Muscle of leg (tissue), 16 donors: ENCODE measurements at places on chromosomes 11 and 22. TPM values are rescaled to one million over a fixed set of nuclear protein-coding genes. Genes with fewer than 3 reads are reported as not detected.

The SPI1 gene
- total RNA-seq: 3.6 TPM

The TSGA10IP gene
- total RNA-seq: 0.09 TPM

The ABCG4 gene
- 0.13 TPM for total RNA-seq

The PLEKHB1 gene
- total RNA-seq: 1.0 TPM

The TNNT3 gene
- total RNA-seq: 4,749 TPM

The TMPRSS13 gene
- 0.09 TPM for total RNA-seq

DNA sequence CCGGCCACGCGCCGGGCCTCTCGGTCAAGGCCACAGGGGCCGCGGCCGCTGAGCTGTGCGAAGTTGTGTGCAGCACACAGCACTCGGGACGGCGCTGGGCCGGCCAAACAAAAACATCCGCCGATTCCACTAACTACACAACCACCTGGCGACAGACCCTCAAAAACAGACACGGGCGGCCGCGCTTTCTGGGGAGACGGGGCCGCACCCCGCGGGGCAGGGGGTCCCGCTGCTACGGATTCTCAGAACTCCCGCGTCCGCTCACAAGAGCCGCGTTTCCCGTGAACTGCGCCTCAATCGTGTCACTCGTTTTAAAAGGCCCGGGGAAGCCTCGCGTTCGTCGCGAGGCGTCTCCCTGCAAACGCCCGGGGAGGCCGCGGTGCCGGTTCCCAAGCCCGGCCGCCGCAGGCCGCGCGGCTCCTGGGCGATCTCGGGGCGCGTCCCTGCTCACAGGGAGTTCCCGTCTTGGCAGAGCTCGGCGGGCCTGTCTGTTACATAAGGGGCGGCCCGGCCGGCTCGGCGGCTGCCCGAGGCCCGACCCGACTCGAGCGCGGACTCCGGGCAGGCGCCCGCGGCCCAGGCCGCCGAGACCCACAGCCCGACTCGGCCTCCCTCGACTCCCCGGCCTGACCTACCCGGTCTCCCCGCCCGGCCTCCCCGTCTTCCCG is 936 bp downstream of the BRD1 start:
- H3K4me1 ChIP-seq: peaks cover 28% of the 10 kb centered on the region
- H3K27ac ChIP-seq: peak overlapping the region; percentile 55
- DNase-seq: peak; percentile 74
- peaks cover 31% of the 10 kb centered on the region for H3K36me3 ChIP-seq
- peaks cover 2% of the 10 kb centered on the region for H3K27me3 ChIP-seq

- H3K36me3 ChIP-seq: peaks cover 76% of the 10 kb centered on the region
- H3K4me3 ChIP-seq: no peak overlapping the region
- DNase-seq: no peak
- no peaks in the 10 kb centered on the region for H3K27me3 ChIP-seq
- H3K4me1 ChIP-seq: peaks cover 34% of the 10 kb centered on the region
- H3K27ac ChIP-seq: no peak overlapping the region
Observed at GRCh38 chr22:46353483-46354105, 18.1 kb downstream of the TRMU start.

GRCh38 chr11:2310786-2311352 is 9.1 kb downstream of the TSPAN32 start:
- no peak overlapping the region for H3K4me3 ChIP-seq
- H3K36me3 ChIP-seq: no peaks in the 10 kb centered on the region
- no peak for DNase-seq
- H3K4me1 ChIP-seq: peaks cover 58% of the 10 kb centered on the region
- no peaks in the 10 kb centered on the region for H3K27me3 ChIP-seq

DNA sequence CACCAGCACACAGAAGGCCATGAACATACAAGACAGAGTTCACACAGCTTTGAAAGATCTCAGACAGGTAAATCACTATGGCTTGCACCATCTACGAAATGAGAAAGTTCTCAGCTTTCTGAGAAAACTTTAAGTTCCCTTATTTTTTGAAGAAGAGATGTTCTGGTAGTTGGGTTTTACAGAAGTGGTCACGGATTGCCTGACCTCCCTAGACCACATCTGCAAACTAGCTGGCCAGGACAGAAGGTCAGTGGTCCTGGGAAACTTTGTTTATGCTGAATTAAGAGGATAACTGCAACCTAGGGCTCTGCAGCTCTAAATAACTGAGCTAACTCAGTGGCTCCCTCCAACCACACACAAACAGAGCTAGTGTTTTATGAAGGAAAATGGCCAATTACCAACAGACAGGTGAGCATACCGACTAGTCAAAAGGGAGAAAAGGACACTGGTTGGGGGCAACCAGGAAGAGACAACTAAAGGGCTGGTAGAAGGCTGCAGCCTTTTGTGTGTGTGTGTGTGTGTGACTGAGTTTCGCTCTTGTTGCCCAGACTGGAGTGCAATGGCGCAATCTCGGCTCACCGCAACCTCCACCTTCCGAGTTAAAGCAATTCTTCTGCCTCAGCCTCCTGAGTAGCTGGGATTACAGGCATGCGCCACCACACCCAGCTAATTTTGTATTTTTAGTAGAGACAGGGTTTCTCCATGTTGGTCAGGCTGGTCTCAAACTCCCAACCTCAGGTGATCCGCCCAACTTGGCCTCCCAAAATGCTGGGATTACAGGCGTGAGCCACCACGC is 8.5 kb upstream of the SCN2B start:
- H3K36me3 ChIP-seq: no peaks in the 10 kb centered on the region
- peak; percentile 21 for DNase-seq
- H3K4me3 ChIP-seq: no peak overlapping the region

DNA sequence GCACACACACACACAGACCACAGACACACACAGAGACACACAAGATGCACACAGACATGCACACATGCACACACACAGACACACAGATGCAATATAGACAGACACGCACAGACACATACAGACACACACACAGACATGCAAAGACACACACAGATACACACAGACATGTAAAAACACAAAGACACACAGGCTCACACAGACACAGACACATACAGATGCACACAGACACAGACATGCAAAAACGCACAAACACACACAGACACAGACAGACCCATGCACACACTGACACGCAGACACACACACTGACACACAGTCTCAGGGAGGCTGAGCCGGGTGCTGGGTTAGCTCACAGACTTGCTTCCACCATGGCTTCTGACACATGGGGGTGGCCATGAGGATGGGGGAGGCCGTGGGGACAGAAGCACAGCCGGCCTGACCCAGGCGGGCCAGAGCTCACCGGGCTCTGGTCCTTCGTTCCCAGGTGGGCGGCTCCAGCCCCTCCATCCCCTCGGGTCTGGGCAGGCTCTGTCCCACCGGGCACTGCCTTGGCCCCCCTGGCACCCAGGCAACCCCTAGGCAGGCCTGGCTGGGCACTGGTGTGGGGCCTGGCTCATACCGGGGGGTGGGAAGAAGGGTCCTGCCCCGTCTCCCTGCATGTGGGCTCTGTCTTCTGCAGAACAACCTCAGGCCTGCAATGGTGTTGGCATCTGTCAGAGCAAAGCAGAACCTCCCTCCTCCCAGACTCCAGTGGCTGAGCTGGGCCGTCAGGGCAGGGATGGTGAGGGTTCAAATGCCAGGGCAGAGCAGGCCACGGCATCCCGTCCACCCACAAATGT is 1489.5 kb downstream of the BRD1 start:
- no peak for DNase-seq
- no peak overlapping the region for H3K4me3 ChIP-seq
- peaks cover 14% of the 10 kb centered on the region for H3K27me3 ChIP-seq
- H3K4me1 ChIP-seq: peaks cover 4% of the 10 kb centered on the region
- no peaks in the 10 kb centered on the region for H3K36me3 ChIP-seq

DNA sequence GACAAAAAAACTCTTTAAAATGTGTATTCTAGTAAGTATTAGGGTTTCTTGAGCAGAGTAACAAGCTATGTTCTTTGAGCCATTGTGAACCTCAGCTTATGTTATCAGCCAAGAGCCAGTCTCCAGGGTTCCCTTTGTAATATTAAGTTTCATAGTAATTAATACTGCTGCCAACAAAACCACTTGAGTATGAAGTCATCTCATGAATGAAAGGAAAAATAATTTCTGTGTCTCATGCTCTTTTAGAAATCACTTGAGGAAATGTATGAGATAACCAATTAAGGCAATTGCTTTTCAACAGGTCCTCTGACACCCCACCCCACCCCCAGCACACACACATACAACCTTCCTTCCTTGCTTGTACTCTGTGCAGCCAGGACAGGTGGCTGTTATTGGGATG is 59.9 kb downstream of the BBOX1 start:
- H3K36me3 ChIP-seq: no peaks in the 10 kb centered on the region
- peak; percentile 79 for DNase-seq
- no peaks in the 10 kb centered on the region for H3K27me3 ChIP-seq

GRCh38 chr11:115391160-115391559 is 113.1 kb downstream of the CADM1 start:
- no peaks in the 10 kb centered on the region for H3K4me1 ChIP-seq
- H3K36me3 ChIP-seq: no peaks in the 10 kb centered on the region
- H3K27ac ChIP-seq: no peak overlapping the region
- no peak for DNase-seq
- no peak overlapping the region for H3K4me3 ChIP-seq

GRCh38 chr11:111449696-111450479 is 62.3 kb downstream of the BTG4 start:
- no peaks in the 10 kb centered on the region for H3K36me3 ChIP-seq
- H3K27ac ChIP-seq: no peak overlapping the region
- H3K4me1 ChIP-seq: peaks cover 35% of the 10 kb centered on the region
- no peak for DNase-seq
- peaks cover 1% of the 10 kb centered on the region for H3K27me3 ChIP-seq

DNA sequence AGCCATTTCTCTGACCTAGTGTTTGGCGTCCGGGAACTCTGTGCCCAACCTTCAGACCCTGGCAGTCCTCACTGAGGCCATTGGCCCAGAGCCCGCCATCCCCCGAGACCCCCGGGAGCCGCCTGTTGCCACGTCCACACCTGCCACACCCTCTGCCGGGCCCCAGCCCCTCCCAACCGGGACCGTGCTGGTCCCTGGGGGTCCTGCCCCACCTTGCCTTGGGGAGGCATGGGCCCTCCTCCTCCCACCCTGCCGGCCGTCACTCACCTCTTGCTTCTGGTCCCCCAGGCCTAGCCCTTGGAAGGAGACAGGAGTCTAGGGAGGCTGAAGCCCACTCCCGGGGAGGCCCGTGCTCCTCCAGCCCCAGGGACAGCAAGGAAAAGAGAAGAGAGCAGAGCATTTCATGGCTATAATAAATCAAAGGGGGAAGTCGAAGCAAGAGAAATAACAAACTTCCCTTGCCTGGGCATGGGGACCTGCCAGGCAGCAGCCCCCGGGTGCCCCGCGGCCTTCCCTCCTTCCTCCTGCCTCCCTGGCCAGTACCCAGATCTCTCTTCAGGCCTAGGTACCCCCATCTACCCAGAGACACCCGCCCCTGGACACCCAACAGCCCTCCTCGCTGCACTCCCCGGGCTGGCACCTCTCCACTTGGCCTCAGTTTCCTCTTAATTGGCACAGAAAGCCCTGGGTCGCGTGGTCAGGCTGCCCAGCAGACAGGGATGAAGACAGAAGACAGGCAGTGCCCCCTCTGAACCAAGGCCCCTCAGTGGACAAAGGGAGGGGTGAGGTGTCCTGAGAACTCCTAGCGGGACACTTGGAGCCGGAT is 13.0 kb upstream of the SLC39A13 start:
- H3K4me1 ChIP-seq: peaks cover 52% of the 10 kb centered on the region
- H3K36me3 ChIP-seq: no peaks in the 10 kb centered on the region
- peak overlapping the region; percentile 86 for H3K27ac ChIP-seq
- peak; percentile 10 for DNase-seq
- no peak overlapping the region for H3K4me3 ChIP-seq

GRCh38 chr11:130435671-130436070 is 7.3 kb upstream of the ADAMTS8 start:
- peaks cover 1% of the 10 kb centered on the region for H3K27me3 ChIP-seq
- H3K4me3 ChIP-seq: no peak overlapping the region
- H3K27ac ChIP-seq: peak overlapping the region; percentile 29
- no peak for DNase-seq

DNA sequence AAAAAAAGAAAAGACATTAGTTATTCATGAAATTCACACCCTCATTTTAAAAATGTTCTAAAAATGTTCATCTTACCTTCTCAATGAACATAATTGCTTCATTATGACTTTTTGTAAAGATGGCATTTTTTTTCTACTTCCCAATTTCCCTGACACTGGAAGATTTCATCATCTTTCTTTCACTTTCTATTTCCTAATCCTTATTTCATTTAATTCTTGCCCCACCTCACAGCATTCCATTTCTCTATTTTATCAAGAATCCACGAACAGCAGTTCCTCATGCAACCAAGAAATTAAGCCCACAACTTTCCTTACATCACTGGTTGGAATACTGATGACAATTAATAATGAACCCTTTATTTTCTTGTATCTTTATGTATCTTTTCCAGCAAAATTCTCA is 1.9 kb downstream of the PATL1 start:
- H3K36me3 ChIP-seq: peaks cover 18% of the 10 kb centered on the region
- peak; percentile 11 for DNase-seq
- no peaks in the 10 kb centered on the region for H3K27me3 ChIP-seq
- peaks cover 10% of the 10 kb centered on the region for H3K4me1 ChIP-seq
- H3K27ac ChIP-seq: no peak overlapping the region
- H3K4me3 ChIP-seq: no peak overlapping the region

DNA sequence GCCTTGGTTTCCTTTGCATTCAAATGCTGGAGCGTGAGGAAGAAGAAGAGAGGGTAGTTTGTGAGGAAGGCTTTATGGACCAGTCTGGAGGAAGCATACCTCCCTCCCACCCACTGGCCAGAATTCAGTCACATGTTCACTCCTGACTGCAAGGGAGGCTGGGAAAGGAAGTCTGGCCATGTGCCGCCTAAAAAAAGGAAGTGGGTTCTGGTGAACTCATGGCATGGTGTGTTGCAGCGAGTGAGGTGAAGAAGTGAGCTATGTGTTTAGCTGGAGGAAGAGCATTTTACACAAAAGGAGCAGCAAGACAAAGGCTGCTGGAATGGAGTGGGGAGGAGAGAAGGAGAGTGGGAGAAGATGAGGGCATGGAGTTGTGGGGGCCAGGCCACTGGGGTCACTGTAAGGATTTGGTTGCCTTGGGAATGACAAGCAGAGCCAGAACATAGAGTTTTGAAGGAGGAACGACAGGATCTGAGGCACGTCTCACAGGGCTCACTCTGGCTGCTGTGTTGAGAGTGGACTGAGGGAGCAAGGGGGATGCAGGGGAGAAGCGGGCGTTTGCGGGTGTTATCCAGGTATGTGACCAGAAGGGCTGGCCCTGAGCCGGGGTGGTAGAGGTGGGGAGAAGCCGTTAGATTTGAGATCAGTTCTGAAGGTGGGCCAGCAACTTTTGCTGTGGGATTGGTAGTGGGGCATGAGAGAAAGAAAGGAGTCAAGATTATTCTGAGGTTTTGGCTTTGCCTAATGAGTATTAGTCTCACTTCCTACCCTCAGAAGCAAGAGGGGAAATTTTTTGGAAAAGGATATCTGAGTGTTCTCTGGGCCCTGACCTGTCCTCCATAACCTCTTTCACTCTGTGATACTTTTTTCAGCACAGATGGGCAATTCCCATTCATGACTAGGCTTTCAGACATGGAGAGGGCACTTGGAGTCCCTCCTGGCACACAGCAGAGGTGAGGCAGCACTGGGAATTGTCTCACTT is 26.4 kb downstream of the BMAL1 start:
- peaks cover 20% of the 10 kb centered on the region for H3K4me1 ChIP-seq
- H3K27ac ChIP-seq: peak overlapping the region; percentile 45
- DNase-seq: no peak
- no peaks in the 10 kb centered on the region for H3K27me3 ChIP-seq
- no peak overlapping the region for H3K4me3 ChIP-seq
